ENCODE measurements at places on chromosomes 3 and 15. TPM values are rescaled to one million over a fixed set of nuclear protein-coding genes. Genes with fewer than 3 reads are reported as not detected.
A peak's percentile ranks its signal among the peaks of the same experiment; 100 is the strongest.

AAGAB gene
- 7.8 TPM for polyA plus RNA-seq

GRCh38 chr3:30199096-30199759 lies 407.2 kb upstream of the TGFBR2 start:
- DNase-seq = peak; percentile 75

DNA sequence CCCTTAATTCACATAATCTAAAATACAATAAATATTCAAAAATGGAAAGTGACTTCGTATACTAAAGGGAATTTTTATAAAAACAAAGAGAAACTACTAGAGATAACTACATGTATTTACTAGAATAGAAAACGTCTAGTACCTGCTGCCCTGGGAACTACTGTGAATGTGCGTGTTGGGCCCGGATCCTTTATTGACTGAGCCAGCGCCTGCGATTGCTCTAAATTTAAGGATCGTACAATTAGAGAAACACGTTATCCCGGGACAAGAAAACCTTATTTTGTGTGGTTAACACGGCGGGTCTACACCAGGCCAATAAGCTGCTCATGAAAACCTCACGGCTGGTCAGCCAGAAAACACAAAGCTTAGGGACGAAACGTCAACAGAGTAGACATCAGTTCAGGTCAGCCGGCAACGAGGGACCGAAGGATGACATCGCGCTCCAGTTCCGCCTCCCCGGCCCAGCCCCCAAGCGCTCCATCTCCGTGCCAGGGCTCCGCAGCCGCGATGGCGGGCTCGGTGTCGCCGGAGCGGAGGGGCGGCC lies 555 bp downstream of the TM2D3 start:
- no peak for DNase-seq

GRCh38 chr3:59809016-59809415 lies 759.2 kb upstream of the CFAP20DC start:
- no peak for DNase-seq

NR2E3 gene
- polyA plus RNA-seq = not detected

Measured in ovary (tissue), 10 donors.